DMS53 (cell line): ENCODE measurements at places on chromosomes 13 and 19.
A peak's percentile ranks its signal among the peaks of the same experiment; 100 is the strongest.

DNA sequence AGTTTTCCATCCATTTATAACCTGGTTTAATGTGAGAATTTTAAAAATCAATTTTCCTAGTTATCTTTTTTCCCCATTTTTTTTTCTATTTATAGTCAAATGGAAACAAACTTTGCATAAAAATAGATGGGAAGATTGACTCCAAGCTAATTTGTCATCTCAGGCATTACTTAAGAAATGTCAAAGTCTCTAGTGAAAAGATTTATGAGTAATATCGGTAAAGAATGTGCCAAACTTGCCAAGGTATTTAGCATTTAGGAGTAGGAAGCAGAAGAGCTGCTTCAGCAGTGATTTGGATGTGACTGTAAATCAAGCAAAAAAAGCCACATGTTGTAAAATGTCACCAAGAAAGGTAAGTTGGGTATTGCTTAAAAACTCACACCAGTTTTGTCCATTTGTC, 108.6 kb downstream of the LACC1 start:
- DNase-seq: no peak

DNA sequence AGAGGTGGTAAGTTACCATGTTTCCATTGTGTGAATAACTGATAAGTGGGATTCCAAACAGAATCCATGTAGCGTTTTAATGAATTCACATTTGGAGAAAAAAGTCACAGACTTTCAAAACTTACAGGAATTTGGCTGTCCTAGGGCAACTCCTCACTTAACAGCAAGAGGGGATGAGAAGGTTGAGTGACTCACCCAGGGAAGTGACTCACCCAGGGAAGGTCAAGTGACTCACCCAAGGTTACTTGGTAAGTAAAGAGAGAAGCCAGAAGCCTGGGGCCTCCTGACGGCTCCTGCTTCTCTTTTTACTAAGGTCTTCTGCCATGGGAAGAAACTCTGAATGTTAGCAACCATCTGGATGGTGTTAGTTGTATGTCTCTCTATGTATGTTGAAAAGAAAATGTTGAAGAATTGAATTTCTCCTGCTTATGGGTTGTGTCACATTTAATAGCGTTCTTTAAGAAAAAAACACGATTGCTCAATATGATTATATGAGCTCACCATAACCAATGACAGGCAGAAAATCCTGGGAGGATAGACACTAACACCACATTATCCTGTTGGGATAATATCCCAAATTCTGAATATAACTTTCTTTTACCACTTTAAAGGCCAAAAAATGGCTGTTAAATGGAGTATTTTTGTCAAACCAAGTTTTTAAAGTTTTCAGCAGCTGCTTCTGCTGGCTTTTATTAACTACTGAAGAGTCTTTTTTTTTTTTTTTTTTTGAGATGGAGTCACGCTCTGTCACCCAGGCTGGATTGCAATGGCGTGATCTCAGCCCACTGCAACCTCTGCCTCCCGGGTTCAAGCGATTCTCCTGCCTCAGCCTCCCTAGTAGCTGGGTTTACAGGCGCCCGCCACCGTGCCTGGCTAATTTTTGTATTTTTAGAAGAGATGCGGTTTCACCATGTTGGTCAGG, 195.6 kb downstream of the GGACT start:
- peak; percentile 74 for DNase-seq

- DNase-seq: peak; percentile 64
These were observed 10.1 kb downstream of the DNMT1 start for GRCh38 chr19:10184636-10185035.

GRCh38 chr19:55189403-55189835, 9.3 kb upstream of the SYT5 start:
- DNase-seq: no peak

GRCh38 chr13:21015284-21015683, 46.1 kb downstream of the LATS2 start:
- no peak for DNase-seq

DNA sequence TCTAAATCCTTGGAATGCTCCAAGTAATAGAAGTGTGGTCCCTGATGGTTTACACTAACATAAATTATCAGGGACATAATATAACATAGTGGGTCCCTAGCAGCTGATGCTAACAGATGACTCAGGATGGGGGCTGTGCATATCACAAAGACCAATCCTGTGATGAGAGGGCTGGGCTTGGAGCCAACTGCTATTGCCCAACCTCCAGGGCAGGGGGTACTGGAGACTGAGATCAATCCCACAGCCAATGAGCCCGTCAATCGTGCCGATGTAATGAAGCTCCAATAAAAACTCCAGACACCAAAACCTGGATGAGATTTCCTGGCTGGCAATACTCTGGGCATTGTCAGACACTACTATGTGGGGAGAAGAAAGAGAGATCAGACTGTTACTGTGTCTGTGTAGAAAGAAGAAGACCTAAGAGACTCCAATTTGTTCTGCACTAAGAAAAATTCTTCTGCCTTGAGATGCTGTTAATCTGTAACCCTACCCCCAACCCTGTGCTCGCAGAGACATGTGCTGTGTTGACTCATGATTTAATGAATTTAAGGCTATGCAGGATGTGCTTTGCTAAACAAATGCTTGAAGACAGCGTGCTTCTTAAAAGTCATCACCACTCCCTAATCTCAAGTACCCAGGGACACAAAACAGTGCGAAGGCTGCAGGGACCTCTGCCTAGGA, 33.4 kb downstream of the ABCC4 start:
- no peak for DNase-seq

DNA sequence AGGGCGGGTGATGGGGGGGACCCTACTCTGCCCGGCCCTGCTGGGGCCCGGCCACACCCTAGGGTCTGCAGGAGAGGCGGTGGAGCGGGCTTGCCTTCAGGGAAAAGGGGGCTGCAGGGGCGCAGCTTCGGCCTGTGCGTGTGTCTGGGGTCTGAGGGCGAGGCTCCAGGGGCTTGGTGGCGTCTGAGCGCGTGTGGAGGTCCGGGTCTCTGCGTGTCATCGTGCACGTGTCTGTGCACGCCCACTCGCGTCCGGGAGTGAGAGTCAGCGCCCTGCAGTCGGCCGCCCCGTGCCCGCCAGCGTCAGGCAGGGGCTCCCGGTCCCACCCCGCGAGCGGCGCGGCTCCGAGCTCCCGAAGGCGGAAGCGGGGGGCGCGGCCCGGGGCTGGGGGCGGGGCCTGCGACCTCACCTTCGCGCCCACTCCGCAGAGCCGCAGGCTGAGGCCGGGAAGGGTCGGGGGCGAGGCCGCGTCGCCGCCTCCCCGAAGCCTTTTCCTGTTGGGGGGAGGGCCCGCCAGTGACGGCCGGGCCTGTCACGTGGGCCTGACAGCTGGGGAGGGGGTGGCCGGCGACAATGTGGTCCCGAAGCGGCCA, at the start of gene ARHGAP45:
TSS of gene ARHGAP45 (plus strand) at position 420 of the 593 bp plus-strand sequence. CDS start 239 bp downstream, outside the sequence.
- peak; percentile 45 for DNase-seq

GRCh38 chr19:44955505-44956439, 592 bp downstream of the CLPTM1 start:
- DNase-seq: peak; percentile 54

DNA sequence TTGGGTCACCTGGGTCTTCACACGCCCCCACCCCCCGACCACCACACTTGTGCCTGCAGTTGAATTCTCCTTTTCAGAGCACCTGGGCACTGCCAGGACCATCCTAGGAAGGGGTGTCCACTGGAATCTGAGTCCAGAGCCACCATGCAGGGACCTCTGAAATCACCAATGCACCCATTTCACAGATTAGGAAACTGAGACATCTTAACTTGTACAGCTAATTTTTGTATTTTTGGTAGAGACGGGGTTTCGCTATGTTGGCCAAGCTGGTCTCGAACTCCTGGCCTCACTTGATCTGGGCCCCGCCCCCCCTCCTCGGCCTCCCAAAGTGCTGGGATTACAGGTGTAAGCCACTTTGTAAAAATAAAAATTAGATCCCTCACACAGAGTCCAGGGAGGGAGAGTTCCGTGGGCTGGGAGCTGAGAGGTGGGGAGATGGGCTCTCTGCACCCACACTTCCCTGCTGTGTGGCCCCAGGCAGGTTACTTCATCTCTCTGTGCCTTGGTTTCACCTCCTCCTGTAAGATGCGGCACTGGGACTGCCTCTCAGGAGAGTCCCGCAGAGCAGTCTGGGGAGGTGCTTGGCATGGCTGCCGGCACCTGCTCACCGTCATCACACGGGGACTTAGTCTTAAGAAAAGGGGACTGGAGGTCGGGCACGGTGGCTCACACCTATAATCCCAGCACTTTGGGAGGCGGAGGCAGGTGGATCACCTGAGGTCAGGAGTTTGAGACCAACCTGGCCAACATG, 45.9 kb upstream of the C19orf12 start:
- no peak for DNase-seq

GRCh38 chr19:13629687-13630357, 123.5 kb upstream of the CACNA1A start:
- peak; percentile 14 for DNase-seq

DNA sequence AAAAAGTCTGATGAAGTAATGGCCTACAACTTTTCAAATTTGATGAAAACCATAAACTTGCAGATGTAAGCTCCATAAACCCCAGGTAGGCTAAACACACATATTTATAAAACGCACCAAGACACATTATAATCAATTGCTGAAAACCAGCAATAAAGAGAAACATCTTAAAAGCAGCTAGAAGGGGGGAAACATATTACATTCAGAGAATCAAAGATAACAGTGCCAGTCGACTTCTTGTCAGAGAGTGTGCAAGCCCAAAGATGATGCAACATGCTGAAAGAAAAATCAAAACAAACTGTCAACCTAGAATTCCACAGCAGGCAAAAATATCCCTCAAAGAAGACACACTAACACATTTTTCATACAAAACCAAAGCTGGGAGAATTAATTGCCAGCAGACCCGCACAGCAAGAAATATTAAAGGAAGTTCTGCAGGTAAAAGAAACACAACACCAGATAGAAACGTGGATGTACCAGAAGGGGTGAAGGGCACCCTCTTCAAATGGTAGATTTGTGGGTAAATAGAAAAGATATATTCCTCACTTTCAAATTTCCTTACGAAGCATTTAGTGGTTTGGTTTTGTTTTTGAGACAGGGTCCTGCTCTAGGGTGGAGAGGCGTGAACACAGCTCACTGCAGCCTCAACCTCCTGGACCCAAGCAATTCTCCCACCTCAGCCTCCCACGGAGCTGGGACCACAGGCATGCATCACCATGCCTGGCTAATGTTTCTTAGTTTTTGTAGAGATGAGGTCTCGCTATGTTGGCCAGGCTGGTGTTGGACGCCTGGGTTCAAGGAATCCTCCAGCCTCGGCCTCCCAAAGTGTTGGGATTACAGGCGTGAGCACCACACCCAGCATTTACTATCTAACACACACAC, 16.5 kb upstream of the ATP1A3 start:
- no peak for DNase-seq

DNA sequence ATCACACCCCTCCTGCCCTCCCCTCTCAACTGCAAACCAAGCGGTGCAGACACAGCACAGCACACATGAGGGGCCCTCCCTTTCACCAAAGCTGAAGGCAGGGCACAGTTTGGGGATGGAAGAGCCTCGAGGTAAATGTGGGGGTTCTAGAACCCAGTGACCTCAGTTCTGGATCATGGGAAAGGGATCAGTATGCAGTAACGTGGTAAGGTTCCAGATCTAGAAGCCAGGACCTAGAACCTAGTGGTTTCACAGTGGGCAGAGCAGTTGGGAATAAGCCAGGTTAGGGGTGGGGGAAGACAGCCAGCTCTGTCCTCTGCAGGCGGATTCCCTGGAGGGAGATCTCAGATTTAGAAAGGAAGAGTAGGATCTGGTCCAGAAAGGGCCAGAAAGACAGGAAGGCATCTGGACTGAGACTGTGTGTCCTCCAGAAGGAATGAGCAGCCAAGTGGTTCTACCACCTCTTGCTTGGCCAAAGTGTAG, 3.1 kb downstream of the FTL start:
- DNase-seq: peak; percentile 45

DNA sequence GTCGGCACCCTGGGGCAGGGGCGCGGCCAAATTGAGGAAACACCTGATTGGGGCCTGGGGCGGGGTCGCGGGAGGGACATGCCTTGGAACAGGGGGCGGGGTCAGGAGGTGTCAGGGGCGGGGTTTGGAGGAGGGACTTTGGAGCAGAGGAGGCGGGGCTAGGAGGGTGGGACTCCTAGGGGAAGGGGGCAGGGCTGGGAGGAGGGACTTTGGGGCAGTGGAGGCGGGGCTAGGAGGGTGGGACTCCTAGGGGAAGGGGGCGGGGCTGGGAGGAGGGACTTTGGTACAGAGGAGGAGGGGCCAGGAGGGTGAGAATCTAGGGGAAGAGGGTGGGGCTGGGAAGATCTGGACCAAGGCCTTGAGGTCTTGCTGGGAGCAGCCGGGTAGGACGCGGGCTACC, 21.9 kb downstream of the GRIN2D start:
- DNase-seq: peak; percentile 86

GRCh38 chr19:15330801-15331418, 1.4 kb downstream of the BRD4 start:
- DNase-seq: peak; percentile 36

GRCh38 chr13:53206455-53206854, 177.8 kb downstream of the OLFM4 start:
- peak; percentile 69 for DNase-seq

DNA sequence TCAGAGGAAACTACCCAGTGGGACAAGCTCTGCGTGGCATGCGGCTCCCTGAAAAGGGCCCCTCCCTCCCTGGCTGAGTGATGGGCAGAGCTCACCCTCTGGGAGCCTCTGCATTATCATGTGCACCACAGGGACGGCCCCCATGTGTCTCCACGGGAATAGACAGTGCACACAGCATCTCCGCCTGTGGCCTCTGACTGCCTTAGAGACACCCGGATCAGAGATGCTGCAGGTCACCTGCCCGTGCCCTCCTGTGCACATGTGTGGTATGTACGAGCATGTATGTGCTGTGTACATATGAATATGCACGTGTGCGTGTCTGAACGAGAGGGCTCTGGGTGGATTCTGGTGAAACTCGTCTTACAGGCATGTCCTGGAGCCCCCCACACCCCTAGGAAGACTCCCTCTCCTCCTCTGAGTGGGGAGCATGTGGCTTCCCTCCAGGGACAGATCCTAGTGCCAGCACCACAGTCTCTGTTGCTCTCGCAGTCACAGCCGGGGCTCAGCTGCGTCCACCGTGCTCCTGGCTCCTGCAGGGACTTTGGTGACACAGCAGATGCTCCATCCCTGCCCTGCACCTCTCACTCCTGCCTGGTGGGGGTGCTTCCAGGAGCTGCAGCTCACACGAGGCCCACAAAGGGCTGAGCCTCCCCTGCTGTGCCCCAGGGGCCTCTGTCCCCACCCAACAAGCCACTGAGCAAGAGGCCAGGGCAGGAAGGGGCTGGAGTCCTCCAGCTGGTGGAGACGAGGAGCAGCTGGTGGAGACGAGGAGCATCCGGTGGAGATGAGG, 19.6 kb downstream of the C13orf46 start:
- no peak for DNase-seq

DNA sequence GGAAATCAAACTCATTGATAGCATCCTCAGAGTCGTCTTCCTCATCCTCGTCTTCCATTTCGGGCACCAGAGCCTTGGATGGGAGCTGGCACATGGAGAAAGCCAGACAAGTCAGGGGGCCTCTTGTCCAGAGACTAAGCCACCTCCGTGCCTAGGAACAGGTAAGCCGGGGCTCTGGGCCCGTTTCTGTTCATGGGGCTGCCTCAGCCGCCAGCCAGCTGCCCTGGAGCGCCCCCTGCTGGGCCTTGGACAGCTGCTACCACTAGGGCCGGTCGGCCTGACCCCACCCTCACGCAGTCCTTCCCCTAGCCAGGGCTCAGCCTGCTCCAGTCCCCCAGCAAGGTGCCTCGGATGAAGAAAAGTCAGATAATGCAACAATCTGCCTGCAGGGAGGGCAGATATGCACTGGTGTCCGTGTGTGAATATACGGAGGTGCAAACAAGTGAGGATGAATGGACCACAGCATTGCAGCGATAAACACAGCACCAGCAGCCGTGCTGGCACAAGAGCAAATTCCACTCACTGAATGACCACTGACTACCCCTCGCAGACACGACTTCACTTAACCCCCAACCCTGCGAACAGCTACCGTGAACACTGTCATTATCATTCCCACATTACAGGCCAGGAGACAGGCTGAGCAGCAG, 11.9 kb upstream of the PRKD2 start:
- DNase-seq: peak; percentile 85

- peak; percentile 88 for DNase-seq
These were observed 984 bp downstream of the SIX5 start for GRCh38 chr19:45767881-45768654.
